ENCODE measurements at places on chromosomes 6 and 20. TPM values are rescaled to one million over a fixed set of nuclear protein-coding genes. Genes with fewer than 3 reads are reported as not detected.

- H3K27ac ChIP-seq, result no peak overlapping the region
- no peaks in the 10 kb centered on the region for H3K27me3 ChIP-seq
- no peaks in the 10 kb centered on the region for H3K4me1 ChIP-seq
- H3K4me3 ChIP-seq, result no peak overlapping the region
- no peak for DNase-seq
- H3K36me3 ChIP-seq, result no peaks in the 10 kb centered on the region
Measured at GRCh38 chr6:120248451-120248850, 898.9 kb upstream of the MAN1A1 start.

DNA sequence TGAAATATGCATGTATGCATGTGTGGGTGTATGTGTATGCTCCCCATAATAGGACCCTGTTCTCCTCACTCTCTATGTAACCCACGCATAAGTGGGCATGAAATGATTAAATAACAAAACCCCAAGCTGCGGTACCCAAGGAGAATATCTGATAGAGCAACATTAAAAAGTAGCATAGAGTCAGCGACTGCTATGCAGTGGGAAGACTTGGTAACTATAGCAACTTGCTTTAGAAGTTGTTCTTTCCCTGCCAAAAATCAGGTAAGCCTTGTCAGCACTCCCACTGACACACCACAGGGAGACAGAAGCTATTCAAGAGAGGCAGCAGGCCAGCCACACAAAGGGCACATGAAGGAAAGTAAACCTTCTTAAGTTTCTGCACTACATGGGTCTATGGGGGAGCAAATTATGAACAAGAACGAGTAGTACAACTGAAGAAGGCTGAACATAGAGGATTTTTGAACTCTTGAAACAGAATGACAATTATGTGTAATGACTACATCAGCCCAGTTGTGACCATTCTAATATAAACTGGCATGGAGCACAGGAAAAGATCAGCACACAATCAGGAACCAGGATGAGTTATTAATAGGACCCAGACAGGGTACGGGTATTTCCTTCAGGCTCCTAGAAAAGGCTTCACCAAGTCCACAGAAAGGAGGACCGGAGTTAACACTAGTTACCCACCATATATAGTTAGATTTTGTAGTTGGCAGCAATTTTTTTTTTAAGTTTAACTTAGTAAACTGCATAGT is 89.9 kb downstream of the GPR6 start:
- H3K4me3 ChIP-seq, result no peak overlapping the region
- DNase-seq, result no peak
- peaks cover 4% of the 10 kb centered on the region for H3K27me3 ChIP-seq
- H3K4me1 ChIP-seq, result no peaks in the 10 kb centered on the region
- no peaks in the 10 kb centered on the region for H3K36me3 ChIP-seq

The PHACTR1 gene
- total RNA-seq, result 7.7 TPM

The SLC22A23 gene
- 59.8 TPM for total RNA-seq

DNA sequence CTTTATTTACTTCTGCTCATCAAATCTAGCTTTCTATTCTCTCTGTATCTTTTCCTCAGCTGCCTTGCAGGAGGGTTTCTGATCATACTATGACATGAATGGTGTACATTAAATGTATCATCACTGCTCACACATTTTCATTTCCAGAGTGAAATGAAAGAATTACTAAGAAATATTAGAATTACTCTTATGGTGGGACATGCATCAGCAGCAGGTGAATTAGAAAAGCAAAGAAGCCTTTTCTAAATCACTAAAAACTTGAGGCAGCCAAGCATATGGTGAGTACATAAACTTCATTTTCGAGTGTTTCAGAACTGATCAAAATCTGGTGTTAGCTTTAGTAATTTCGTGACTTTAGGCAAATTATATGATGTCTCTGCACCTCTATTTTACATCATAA is 23.6 kb downstream of the IL17A start:
- no peak for DNase-seq
- no peak overlapping the region for H3K4me3 ChIP-seq
- H3K4me1 ChIP-seq, result no peaks in the 10 kb centered on the region
- H3K36me3 ChIP-seq, result no peaks in the 10 kb centered on the region
- H3K27ac ChIP-seq, result no peak overlapping the region

The FBXO5 gene
- total RNA-seq, result 3.5 TPM

- no peak for DNase-seq
- no peaks in the 10 kb centered on the region for H3K4me1 ChIP-seq
- no peaks in the 10 kb centered on the region for H3K36me3 ChIP-seq
- no peak overlapping the region for H3K27ac ChIP-seq
- H3K27me3 ChIP-seq, result no peaks in the 10 kb centered on the region
- no peak overlapping the region for H3K4me3 ChIP-seq
Measured at GRCh38 chr20:4509825-4510522, 211.7 kb upstream of the PRND start.

The COL21A1 gene
- 4.5 TPM for total RNA-seq

The GPR6 gene
- total RNA-seq, result not detected

The SRC gene
- 25.2 TPM for total RNA-seq

The RSPH4A gene
- 0.81 TPM for total RNA-seq

DNA sequence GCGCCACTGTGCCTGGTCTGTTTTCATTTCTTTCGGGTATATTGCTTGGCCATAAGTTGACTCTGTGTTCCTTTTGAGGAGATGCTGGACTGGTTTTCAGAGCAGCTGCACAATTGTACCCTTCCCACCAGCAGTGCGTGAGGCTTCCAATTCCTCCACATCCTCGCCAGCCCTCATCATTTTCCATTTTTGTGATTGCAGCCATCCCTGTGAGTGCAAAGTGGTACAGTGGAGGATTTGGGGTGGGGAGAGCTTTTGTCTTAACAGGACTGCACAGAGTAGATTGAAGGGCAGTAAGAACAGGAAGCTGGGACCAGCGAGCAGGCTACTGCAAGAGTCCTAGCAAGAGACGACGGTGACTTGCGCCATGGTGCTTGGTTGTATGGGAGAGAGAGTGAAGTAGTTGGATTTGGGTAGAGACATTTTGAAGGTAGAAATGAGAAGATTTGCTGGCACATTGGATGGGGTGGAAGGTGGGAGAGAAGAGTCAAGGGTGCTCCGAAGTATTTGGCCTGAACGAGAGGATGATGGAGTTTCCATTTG is 18.3 kb downstream of the BCAS4 start:
- peaks cover under 1% of the 10 kb centered on the region for H3K4me1 ChIP-seq
- H3K27me3 ChIP-seq, result no peaks in the 10 kb centered on the region
- H3K27ac ChIP-seq, result no peak overlapping the region
- H3K4me3 ChIP-seq, result no peak overlapping the region
- no peak for DNase-seq

GRCh38 chr6:125094563-125094962 is 59.0 kb upstream of the TPD52L1 start:
- peaks cover 8% of the 10 kb centered on the region for H3K4me1 ChIP-seq
- H3K4me3 ChIP-seq, result no peak overlapping the region
- H3K27ac ChIP-seq, result no peak overlapping the region
- no peaks in the 10 kb centered on the region for H3K36me3 ChIP-seq
- H3K27me3 ChIP-seq, result no peaks in the 10 kb centered on the region

- H3K27ac ChIP-seq, result no peak overlapping the region
- H3K36me3 ChIP-seq, result peaks cover 43% of the 10 kb centered on the region
- H3K27me3 ChIP-seq, result no peaks in the 10 kb centered on the region
- DNase-seq, result no peak
- no peak overlapping the region for H3K4me3 ChIP-seq
Measured at GRCh38 chr20:2986466-2986865, 57.0 kb upstream of the GNRH2 start.

- no peak overlapping the region for H3K27ac ChIP-seq
- H3K36me3 ChIP-seq, result no peaks in the 10 kb centered on the region
- no peak for DNase-seq
- H3K4me1 ChIP-seq, result no peaks in the 10 kb centered on the region
- no peaks in the 10 kb centered on the region for H3K27me3 ChIP-seq
Measured at GRCh38 chr6:9388596-9388995, 953.3 kb upstream of the SLC35B3 start.

DNA sequence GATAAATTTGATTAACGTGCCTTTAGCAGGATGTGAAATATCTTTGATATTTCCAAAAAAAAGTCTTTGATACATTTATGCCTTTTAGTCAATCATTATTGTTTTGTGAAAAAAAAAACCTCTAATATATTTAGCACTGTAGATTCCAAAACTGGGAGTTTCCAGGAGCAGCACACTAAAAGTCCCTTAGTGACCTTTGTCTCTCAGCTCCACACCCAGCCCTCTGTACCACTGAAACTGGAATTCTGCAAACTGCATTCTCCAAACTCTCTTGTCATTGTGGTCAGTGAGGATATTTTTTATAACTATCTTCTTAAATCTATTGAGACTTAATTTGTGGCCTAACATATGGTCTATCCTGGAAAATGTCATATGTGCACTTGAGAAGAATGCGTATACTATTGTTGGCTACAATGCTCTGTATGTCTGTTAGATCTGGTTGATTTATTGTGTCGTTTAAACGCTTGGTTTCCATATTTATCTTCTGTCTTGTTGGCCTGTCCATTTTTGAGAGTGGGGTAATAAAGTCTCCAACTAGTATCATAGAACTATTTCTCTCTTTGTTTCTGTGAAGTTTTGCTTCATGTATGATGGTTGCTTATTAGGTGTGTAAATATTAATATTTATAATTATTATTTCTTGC is 73.2 kb upstream of the CNKSR3 start:
- no peaks in the 10 kb centered on the region for H3K36me3 ChIP-seq
- H3K27ac ChIP-seq, result no peak overlapping the region
- H3K27me3 ChIP-seq, result no peaks in the 10 kb centered on the region
- no peak overlapping the region for H3K4me3 ChIP-seq

- no peaks in the 10 kb centered on the region for H3K27me3 ChIP-seq
- no peaks in the 10 kb centered on the region for H3K4me1 ChIP-seq
- no peak overlapping the region for H3K27ac ChIP-seq
- DNase-seq, result no peak
- H3K4me3 ChIP-seq, result no peak overlapping the region
Measured at GRCh38 chr20:9334866-9335265, 179.5 kb upstream of the LAMP5 start.

GRCh38 chr6:118548613-118549012 is 517 bp downstream of the PLN start:
- no peak for DNase-seq
- H3K4me3 ChIP-seq, result no peak overlapping the region
- no peak overlapping the region for H3K27ac ChIP-seq
- peaks cover 12% of the 10 kb centered on the region for H3K4me1 ChIP-seq
- no peaks in the 10 kb centered on the region for H3K36me3 ChIP-seq
- no peaks in the 10 kb centered on the region for H3K27me3 ChIP-seq

- no peak for DNase-seq
- no peaks in the 10 kb centered on the region for H3K27me3 ChIP-seq
- H3K36me3 ChIP-seq, result no peaks in the 10 kb centered on the region
- H3K4me3 ChIP-seq, result no peak overlapping the region
Measured at GRCh38 chr6:44851176-44851575, 463.7 kb downstream of the CDC5L start.

DNA sequence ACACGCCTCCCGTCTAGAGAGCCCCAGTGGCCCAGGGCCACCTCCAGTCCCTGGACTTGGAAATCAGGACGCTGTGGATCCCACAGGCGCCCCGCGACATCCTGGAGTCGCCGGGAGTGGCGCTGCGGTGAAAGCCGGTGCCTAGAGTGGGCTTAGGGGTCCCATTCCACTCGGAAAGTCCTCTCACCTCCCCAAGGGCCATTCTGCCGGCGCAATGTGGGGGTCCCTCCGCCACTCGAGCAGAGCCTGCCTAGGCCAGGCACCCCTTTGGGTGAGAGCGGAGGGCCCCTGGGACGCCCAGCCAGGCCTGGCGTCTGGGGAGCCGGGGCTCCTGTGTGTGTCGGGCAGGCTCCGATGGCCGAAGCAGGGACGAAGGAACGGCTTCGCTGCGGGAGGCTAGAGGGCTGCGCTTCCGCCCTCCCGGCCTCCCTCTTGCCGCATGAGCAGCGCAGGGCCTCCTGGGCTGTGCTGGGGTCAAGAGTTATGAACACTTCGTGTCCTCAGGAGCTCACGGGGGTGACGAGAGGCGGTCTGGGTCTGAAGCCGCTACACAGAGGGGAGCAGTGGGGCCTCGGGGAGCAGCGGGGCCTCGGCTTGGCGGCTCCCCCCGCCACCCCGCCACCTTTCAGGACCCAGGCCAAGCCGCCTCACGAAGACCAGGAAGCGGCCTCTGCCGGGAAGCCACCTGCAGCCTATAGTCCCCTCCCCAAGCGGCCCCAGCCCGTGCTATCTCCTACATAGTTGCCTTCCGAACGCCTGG is 13.6 kb downstream of the POU3F2 start:
- H3K4me3 ChIP-seq, result peak overlapping the region; percentile 33
- peaks cover 35% of the 10 kb centered on the region for H3K4me1 ChIP-seq
- H3K36me3 ChIP-seq, result no peaks in the 10 kb centered on the region

DNA sequence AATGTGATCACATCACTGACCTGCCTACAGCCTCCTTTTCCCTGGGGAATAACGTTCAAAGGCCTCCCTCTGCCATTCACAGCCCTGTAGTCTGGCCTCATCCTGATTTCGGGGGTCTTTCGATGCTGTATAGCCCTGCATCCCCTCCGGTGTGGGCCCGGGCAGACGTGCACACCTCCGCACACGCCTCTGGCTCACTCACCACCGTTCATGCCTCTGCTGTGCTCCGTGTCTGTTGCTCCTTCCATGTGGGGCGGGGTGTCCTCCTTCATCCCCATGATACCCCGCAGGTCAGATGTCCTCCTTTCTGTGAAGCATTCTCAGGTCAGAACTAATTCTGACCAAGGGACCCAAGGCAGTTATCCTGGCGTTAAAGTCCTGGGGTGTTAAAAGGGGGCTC is 13.8 kb upstream of the RBM38 start:
- H3K4me1 ChIP-seq, result no peaks in the 10 kb centered on the region
- no peak overlapping the region for H3K4me3 ChIP-seq
- no peak for DNase-seq
- H3K36me3 ChIP-seq, result peaks cover 78% of the 10 kb centered on the region

GRCh38 chr6:24536466-24536865 is 41.7 kb downstream of the ALDH5A1 start:
- H3K36me3 ChIP-seq, result peaks cover 22% of the 10 kb centered on the region
- H3K27me3 ChIP-seq, result no peaks in the 10 kb centered on the region
- H3K4me3 ChIP-seq, result no peak overlapping the region
- H3K4me1 ChIP-seq, result no peaks in the 10 kb centered on the region
- no peak overlapping the region for H3K27ac ChIP-seq

The ACOT8 gene
- total RNA-seq, result 34.4 TPM

- no peaks in the 10 kb centered on the region for H3K4me1 ChIP-seq
- H3K27me3 ChIP-seq, result no peaks in the 10 kb centered on the region
- H3K4me3 ChIP-seq, result no peak overlapping the region
- no peak for DNase-seq
Measured at GRCh38 chr6:97198046-97198565, 84.9 kb downstream of the MMS22L start.

The HEY2 gene
- total RNA-seq, result 2.2 TPM

DNA sequence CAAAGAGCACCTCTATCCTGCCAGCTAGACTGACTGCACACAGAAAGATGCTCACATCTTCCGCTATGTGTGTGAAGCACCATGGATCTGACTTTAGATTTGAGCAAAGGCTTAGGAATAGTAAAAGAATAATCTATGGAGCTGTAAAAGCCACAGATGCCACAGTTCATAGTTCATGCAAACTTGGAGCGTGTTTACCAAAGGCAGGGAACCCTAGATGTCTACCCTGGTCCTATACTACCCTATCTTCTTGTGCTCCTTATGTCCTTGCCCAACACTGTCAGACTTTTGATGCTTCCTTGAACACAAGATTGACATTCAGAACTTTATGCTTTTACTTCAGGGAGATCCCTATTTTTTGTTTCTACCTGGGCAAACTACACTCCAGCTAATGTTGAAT is 39.2 kb downstream of the SPACA1 start:
- no peak overlapping the region for H3K4me3 ChIP-seq
- no peaks in the 10 kb centered on the region for H3K4me1 ChIP-seq
- H3K36me3 ChIP-seq, result no peaks in the 10 kb centered on the region
- no peaks in the 10 kb centered on the region for H3K27me3 ChIP-seq
- DNase-seq, result no peak

GRCh38 chr20:34675993-34676641 is 775 bp downstream of the PIGU start:
- peak overlapping the region; percentile 90 for H3K4me3 ChIP-seq
- H3K4me1 ChIP-seq, result peaks cover 17% of the 10 kb centered on the region
- H3K27ac ChIP-seq, result peak overlapping the region; percentile 65
- H3K36me3 ChIP-seq, result no peaks in the 10 kb centered on the region
- DNase-seq, result no peak
- no peaks in the 10 kb centered on the region for H3K27me3 ChIP-seq

The CEP250 gene
- 27.7 TPM for total RNA-seq

Data from suprapubic skin (tissue), 4 donors.